NCI-H510A treated with DMSO at 0.1 percent for 48 hours (cell line): ENCODE measurements at places on chromosomes 7 and 10.

- DNase-seq, result no peak
Observed at GRCh38 chr7:50594734-50595485, 29.7 kb upstream of the DDC start.

DNA sequence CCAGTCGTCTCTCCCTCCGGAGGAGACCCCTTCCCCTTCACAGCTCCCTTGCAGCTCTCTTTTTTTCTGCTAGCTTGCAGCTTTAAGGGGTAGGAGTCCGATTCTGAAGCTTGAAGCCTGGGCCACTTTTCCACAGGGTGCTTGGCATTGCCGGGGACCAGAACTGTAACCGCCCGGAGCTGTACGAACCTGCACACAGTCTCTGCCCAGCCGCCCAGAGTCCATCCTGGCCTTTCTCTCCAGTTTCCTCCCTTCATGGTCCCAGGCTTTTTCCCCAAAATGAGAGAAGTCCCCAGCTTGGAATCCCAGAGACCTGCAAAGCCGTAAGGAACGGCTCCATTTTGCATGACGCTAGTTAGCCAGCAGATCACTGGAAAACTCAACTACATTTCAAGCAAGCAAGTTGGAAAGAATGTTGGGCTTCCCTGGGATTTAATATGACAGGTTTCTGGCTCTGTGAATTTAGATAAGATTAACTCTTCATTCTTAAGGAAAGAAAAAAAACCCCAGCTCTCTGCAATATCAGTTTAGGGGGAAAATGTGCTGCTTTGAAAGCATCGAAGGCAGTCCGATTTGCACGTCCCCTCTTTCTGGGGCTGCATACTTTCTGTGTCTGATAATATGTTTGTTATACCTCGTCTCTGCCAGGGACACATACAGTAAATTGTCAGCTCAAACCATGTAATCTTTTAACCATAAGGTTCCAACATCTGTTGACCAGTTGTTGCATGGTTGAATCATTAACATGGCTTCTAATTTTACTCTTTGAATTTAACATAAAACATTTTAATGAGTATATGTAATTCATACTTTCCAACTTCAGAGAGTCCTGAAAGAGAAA is 190.0 kb upstream of the LYZL2 start:
- DNase-seq, result no peak

DNA sequence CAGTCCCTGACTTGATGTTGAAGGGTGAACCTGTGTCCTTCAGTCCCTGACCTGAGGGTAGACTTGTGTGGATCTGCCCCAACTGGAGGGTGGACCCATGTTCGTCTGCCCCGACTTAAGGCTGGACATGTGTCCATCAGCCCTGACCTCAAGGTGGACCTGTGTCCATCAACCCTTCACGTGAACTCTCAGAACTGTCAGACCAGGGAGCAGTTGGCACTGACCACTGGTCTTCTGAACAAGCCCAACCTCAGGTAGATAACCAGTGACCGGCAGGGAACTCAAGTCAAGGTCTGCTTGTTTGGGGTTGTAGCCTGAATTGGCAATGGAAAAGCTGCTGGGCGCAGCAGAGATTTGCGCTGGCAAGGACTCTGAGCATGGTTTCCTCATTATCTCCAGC is 96.5 kb downstream of the ADCY1 start:
- DNase-seq, result no peak

- no peak for DNase-seq
Observed at GRCh38 chr7:56091591-56091990, 1.2 kb downstream of the PHKG1 start.

GRCh38 chr7:684416-684815 is 42.1 kb upstream of the DNAAF5 start:
- no peak for DNase-seq

- no peak for DNase-seq
Observed at GRCh38 chr7:102320601-102321350, 34.1 kb downstream of the SH2B2 start.
